ENCODE measurements at places on chromosomes 1 and 21. TPM values are rescaled to one million over a fixed set of nuclear protein-coding genes. Genes with fewer than 3 reads are reported as not detected.

- DNase-seq = no peak
These were observed 354.7 kb downstream of the LMO4 start for GRCh38 chr1:87683196-87683956.

Gene RHBG
- 0.06 TPM for total RNA-seq

Gene NHLH1
- not detected for total RNA-seq

GRCh38 chr1:214853340-214853739 is 229.2 kb upstream of the KCNK2 start:
- no peak for DNase-seq

- DNase-seq = no peak
These were observed 9.6 kb downstream of the ZBTB17 start for GRCh38 chr1:15966081-15966955.

Gene RNU1-1
- total RNA-seq = not detected

GRCh38 chr1:155113450-155113980 is 14.2 kb upstream of the EFNA1 start:
- DNase-seq = no peak

GRCh38 chr1:996851-997712 is 2.8 kb downstream of the HES4 start:
- no peak for DNase-seq

- DNase-seq = no peak
These were observed 32.7 kb downstream of the TUT4 start for GRCh38 chr1:52520148-52520547.

DNA sequence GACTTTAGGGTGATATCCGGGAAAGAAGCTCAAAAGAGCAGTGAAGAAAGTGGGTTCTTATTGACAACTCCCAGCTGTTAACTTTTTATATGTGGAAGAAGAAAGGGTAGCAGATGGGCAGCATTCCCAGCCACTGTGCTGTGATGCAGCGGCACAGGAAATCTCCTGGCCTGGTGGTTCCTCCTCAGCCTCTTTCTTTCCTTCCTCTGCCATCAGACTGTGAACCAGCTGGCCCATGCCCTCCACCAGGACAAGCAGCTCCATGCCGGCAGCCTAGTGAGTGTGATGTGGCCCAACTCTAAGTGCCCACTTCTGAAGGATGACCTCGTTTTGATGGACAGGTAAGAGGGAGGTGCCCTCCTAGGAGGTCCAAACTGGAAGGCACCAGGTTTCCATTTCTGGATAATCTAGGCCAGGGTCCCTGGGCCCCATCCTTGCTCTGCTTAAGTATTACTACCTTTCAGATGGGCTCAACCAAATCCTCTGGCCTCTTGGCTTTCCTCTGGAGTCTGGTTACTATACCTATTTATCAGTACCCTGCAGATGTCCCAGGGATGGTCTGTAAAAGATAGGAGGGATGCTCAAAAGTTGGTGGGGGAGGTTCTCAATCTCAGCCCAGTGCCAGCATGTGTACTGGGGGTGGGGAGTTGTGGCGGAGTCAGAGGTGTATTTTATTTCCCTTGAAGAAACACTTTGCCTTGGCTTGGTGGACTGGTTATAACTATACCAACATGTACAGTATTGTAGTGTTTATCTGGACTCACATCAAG is 17.0 kb downstream of the MFN2 start:
- DNase-seq = no peak

DNA sequence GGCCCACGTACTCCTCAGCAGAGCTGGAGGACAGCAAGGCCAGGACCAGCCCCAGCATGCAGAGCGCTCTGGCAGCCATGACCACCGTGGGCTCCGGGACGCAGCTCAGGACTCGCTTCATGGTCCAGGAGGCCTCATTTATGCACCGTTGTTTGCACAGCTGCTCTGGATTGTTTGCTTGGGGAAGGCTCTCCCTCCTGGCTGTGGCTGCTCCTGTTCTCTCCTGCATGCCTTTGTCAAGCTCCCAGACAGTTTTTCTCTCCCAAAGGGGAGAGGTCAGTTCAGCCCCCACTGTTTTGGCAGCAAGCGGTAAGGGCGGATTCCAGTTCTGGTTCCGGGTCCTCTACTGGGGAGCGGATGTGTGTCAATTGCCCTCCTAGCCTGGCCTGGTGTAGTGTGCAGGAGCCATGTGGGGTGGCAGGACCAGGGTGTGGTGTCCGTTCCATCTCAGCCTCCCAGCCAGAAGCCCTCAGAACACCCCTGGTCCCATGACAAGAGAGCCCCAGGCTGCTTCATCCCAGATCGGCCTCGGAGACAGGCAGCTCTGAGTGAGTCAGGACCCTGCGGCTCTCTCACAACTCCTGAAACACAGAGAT is at the start of gene TFF3:
Gene TFF3, minus strand, starts transcription at position 114 of the 596 bp plus-strand sequence. Its CDS starts 35 bp downstream, at position 79.
- DNase-seq = no peak

GRCh38 chr1:33714421-33714820 is 149.5 kb upstream of the HMGB4 start:
- no peak for DNase-seq

- no peak for DNase-seq
These were observed 28.9 kb upstream of the ADAM30 start for GRCh38 chr1:119924948-119925898.

GRCh38 chr1:198153103-198153502 is 3.7 kb upstream of the NEK7 start:
- peak; percentile 6 for DNase-seq

DNA sequence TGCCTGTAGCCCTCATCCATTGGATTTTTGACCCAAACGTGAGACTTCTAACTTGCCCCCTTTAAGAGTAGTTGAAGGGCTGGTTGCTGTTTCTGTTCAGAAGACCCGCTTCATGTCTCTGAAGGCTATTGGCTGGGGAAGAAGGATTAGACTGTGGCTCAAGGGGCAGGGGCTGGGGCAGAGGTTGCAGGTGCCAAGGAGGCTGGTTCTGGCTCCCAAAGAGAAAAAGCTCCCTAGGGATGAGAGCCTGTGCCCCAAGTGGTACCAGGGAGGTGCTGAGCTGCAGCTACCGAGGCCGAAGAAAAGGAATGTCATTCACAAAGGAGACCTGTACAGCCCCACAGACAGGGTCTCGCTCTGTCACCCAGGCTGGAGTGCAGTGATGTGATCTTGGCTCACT is 5.8 kb downstream of the WNT3A start:
- DNase-seq = no peak

Gene HTR6
- total RNA-seq = 0.14 TPM

Gene HSPB7
- 7.1 TPM for total RNA-seq

DNA sequence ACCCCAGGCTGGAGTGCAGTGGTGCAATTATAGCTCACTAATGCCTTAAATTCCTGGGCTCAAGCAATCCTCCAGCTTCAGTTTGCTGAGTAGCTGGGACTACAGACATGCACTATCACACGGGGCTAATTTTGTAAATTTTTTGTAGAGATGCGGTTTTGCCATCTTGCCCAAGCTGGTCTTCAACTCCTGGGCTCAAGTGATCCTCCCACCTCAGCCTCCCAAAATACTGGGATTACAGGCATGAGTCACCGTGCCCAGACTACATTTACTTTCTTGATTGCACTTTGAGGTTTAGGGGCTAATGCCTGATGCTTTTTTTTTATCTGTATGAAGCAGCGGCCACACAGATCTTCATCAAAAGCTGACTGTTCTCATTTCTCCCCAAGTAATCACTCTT is 124.6 kb downstream of the KIF26B start:
- DNase-seq = no peak

DNA sequence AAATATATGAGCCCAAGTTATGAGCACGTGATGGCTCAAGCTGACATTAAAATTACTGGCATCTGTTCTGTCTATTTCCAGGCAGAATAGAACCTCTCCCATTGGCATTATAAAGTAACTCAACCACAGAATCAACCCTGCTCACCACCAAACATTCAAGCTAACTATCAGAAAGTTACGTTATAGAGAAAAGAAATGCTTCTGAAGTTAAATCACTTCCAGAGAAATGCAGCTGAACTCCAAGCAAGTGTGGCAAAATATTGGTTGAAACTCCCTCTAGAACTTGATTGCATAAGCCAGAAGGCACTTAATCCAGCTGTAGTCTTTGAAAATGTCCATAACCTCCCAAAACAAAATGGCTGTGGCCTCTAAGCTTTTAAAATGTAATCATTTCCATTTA is 36.2 kb upstream of the UBE2U start:
- DNase-seq = no peak

GRCh38 chr21:33939226-33939625 is 23.6 kb upstream of the ATP5PO start:
- no peak for DNase-seq

Gene DIPK1A
- 3.2 TPM for total RNA-seq

GRCh38 chr1:207279652-207280051 is 41.8 kb upstream of the CD55 start:
- no peak for DNase-seq

DNA sequence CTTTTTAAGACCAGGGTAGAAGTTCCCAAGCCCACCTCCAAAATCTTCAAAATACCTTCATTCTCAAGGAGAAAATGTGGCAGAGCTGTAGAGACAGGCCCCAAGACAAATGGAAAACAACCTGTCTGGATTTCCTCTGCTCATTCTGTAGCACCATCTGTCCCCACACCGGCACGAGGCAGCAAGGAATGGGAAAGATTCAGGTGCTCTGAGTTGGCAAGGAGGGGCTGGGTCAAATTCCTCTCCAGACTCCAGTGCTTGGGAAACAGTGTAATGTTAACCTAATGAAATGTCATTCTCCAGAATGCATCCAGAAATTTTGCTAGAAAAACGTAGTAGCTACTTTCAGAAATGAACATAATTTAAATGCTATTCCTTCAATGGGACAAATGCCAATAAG is 9.3 kb downstream of the PABPC4 start:
- DNase-seq = peak; percentile 42

DNA sequence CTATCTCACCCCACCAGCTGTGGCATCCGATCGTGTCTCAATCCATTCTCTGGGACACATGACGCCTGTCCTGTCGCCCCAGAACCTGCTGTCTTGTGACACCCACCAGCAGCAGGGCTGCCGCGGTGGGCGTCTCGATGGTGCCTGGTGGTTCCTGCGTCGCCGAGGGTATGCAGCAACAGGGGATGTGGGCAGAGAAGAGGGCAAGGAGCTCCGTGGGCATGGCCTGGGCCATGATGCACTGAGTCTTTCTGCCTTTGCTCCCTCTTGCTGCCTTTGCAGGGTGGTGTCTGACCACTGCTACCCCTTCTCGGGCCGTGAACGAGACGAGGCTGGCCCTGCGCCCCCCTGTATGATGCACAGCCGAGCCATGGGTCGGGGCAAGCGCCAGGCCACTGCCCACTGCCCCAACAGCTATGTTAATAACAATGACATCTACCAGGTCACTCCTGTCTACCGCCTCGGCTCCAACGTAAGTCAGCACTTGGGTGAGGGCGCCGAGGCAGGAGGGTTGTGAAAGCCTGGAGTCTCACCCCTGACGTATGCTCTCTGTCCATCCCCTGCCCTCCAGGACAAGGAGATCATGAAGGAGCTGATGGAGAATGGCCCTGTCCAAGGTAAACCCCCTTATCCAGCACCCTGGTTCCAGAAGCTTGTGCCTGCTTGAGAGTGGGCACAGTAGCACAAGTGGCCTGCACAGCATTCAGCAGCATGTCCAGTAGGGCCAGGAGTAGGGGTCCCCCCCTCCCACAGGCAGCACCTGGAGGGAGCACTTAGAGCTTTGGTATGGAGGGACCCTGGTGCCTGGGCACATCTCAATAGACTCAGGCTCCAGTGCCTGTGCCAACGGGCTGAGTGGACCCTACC is 8.8 kb downstream of the TINAGL1 start:
- DNase-seq = no peak

- DNase-seq = no peak
These were observed 109.1 kb downstream of the OLFML2B start for GRCh38 chr1:161914595-161914994.

- DNase-seq = no peak
These were observed 291.0 kb downstream of the CHRM3 start for GRCh38 chr1:239677362-239677761.

Gene WNT4
- 0.86 TPM for total RNA-seq

- DNase-seq = no peak
These were observed 10.1 kb upstream of the SERBP1 start for GRCh38 chr1:67440339-67440738.

Gene ZNF672
- 57.1 TPM for total RNA-seq

DNA sequence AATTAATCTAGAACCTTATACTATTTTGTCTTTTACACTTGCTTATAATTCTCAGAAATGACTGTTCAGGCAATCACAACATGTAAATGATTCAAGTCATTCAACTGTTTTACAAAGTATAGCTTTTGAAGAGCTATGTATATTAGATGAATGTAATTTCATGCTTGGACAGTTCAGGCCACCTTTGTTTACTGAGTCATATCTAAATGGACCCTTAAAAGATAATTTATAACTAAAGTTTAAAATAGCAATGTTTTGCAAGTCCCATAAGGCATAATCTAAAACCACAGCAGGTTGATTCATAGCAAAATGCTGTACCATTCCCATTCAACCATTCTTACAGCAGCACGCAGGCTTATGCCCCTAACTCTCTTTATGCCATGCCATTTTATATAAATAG is 64.8 kb downstream of the PIK3R3 start:
- DNase-seq = no peak

- DNase-seq = no peak
These were observed 38.5 kb downstream of the MSTO1 start for GRCh38 chr1:155648207-155649147.

- no peak for DNase-seq
These were observed 224.4 kb upstream of the POU3F1 start for GRCh38 chr1:38270849-38271633.

Gene WNT2B
- total RNA-seq = 17.3 TPM

DNA sequence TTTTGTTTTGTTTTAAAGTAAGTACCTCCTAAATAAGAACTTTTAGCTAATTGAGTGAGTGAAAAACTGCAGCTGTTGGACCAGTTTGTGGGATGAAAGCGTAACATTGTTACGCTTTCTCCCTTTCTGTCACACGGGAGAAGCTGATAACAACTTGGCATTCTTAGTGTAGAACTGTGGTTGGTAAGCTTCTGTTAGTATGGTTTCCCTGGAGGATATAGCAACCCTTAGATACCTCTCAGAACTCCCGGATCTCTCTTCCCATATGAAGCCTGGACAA is 98.2 kb downstream of the CACHD1 start:
- no peak for DNase-seq

- no peak for DNase-seq
These were observed 673.0 kb downstream of the USP25 start for GRCh38 chr21:16402752-16403151.

- no peak for DNase-seq
These were observed 7.9 kb downstream of the TEX35 start for GRCh38 chr1:178520803-178521202.

Gene DRAXIN
- 1.4 TPM for total RNA-seq

- peak; percentile 85 for DNase-seq
These were observed 100.0 kb upstream of the EDEM3 start for GRCh38 chr1:184854496-184855140.

Gene LCE1F
- not detected for total RNA-seq

- no peak for DNase-seq
These were observed 11.2 kb downstream of the FNBP1L start for GRCh38 chr1:93459126-93459525.
